ENCODE measurements at places on chromosomes 5 and 9.

GRCh38 chr5:84028093-84028492 lies 307.4 kb upstream of the HAPLN1 start:
- no peak for DNase-seq

DNA sequence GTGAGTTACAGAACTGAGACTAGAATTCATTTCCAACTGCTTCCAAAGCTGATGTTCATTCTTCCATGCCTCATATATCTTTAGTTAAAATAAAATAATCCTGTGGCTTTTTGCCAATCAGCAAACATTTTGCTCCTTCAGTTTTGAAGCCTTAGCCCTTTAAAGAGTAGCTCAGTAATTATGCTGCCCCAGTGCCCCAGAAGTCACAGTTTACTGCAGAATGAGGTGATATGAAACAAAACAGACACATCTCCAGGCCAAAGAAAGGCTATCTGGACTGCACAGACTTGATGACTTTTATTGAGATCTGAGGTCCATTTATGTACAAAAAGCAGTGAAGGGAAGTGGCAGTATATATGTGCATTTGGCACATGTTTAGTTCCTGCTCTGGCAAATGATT lies 285.8 kb upstream of the ZNF462 start:
- no peak for DNase-seq

GRCh38 chr9:79524266-79524665 lies 47.5 kb upstream of the TLE4 start:
- DNase-seq: no peak

- no peak for DNase-seq
These were observed 1.1 kb upstream of the GPSM1 start for GRCh38 chr9:136326061-136326760.

DNA sequence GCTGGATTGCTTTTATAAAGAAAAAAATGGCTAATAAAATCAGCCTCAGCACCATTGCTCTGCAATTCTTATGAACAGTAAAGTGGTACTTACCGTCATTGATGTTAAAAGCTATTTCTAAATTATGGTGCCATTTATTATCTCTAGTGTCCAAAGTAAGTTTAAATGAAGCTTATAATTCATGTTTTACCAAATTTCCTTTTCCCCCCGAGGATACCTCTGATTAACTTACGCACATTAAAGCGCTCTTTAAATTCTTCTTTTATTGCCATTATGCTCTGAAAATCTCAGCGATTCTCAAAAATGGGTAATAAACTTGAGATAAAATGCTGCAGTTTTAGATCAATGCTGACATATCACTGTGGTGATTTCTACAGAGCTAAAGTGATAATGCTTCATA lies 13.5 kb downstream of the TLX3 start:
- no peak for DNase-seq

DNA sequence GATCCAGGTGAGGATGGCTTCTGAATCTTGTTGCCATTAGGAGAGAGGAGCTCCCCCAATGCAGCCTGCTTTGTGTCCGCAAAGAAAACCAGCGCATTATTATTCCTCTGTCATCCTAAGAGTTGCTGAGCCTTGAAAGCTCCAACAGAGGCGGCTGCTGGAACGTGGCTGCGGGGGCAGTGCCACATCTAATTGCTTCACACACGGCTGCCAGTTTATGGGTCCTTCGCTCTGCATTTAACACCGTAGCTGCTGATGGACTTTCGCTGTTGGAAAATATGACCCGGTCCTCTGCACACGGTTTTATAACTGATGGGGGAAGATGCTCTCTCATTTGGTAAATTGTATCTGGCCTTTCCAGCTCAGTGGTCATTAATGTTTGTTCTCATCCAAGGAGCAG lies 38.0 kb downstream of the ZNF622 start:
- peak; percentile 56 for DNase-seq

DNA sequence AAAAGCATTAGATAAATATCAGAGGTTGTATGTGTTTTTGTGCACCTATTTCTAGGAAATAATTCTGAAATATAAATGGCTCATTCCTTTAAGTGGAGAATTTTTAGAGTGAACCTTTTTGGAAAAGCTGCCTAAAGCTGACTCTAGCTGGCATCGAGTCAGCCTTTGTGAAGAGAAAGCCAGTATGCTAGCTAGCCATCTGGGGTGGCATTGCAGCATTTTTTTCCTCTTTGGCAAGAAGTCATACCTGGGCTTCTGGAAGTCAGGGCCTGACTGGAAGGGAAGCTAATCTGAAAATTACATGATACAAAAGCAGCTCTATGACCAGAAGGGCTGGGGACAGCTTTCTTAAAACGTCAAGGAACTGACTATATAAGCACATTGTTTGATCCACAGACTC lies 19.7 kb downstream of the ANP32B start:
- DNase-seq: no peak

- no peak for DNase-seq
These were observed 3.1 kb upstream of the GNPDA1 start for GRCh38 chr5:142015781-142016533.

DNA sequence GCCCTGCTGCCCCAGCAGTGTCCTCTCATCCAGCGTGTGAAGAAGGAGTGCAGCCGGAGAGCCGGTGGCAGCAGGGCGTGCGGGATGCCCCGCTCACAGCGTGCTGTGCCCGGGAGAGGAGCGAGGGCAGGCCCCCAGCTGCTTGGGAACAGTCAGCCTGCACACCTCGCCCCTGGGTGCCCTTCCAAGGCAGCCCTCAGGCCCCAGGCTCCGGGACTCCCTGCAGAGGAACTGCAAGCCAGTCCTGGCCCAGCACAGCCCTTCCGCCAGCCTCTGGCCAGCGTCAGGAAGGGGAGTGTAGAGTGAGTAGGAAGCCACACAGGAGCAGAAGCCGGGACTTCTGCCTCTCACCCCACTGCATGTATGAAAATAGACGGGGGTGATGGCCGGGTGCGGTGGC lies 43.5 kb downstream of the ADAMTS2 start:
- no peak for DNase-seq

DNA sequence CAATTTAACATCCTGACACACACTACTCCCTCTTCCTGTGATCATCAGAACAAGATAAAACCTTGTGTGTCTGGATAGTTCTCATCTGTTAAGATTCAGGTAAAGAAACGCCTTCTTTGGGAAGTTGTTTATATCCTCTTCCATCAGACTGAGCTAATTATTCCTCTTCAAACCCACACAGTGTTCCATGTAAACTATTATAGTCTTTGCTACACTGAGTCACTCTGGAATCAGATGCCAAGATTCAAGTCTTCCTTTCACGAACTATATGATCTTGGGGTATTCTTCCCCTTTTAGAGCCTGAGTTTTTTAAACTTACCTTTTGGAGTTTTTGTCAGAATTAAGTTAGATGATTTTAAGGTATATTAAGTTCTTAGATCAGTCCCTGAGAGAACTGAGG lies 2.0 kb downstream of the OR1J1 start:
- DNase-seq: no peak

DNA sequence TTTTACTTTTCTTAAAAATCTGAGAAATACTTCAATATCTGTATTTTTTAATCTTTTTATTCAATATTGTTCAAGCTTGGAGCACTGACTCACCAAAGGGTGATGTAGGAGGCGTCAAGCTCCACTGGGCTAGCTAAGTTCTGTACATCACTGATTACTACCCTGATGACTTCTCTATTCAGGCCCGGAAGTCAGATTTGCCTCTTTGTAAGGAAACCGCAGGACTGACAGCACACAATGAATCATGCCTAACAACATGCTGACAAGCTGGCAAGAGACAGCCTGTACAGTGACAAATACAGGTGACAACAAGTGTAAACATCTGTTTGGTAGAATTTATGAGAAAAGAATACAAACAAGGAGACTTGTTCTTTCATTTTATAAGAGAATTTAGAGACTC lies 627.9 kb upstream of the RORB start:
- DNase-seq: peak; percentile 12

DNA sequence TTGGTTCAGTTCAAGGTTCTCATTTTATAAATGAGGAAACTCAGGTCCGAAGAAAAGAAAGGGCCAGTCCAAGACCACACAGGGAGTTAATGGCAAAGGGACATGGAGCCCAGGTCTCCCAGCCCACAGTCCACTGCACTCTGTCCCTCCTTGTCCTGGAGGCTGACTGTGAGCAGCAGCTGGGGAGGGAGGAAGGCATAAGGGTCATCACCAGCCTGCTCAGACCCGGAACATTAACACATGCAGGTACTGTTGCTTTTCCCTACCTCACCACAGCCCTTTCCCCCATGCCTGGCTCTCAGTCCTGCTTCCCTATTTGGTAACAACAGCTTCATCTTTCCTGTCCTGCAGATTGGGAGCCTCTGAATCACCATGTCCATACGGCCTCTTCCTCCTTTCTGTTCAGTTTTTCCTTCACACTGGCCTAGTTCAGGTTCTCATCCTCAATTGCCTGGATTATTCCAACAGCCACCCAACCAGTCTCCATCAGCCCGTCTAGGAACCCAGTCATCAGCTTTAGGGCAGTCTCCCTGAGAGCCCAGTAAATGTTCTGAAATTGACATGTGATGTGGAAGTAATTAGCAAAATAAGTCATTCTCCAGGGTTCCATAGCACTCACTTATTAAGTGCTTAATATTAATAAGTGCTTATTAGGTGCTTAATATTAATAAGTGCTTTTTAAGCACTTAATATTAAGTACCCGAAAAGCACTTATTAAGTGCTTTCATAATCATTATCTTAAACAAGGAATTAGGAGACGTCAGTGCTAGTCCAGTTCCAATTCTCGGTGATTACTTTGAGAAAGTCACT lies 4.3 kb downstream of the GPX3 start:
- no peak for DNase-seq

- DNase-seq: no peak
These were observed 500 bp upstream of the CREBRF start for GRCh38 chr5:173055722-173055982.

- DNase-seq: no peak
These were observed 647.1 kb upstream of the KLF4 start for GRCh38 chr9:108136656-108137055.

GRCh38 chr9:73183917-73184861 lies 32.5 kb downstream of the ANXA1 start:
- no peak for DNase-seq

DNA sequence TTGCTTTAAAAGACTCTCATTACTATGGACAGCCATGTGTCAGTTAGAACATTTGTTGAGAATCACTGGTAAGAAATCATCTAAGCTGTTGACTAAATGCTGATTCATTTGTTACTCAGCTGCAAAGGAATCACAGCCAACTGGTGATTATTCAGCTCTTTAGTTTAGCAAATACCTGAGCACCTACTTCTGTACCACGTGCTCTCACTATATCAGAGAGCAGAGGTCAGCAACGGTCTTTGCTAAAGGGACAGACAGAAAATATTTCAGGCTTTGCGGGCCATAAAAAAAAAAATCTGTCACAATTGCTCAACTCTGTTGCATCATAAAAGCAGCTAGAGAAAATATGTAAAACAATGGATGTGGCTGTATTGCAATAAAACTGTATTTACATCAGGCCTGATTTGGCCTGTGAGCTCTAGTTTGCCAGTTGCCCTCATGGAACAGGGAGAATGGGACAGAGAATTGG lies 377.6 kb downstream of the DNAH5 start:
- no peak for DNase-seq

- DNase-seq: no peak
These were observed 17.9 kb upstream of the POC5 start for GRCh38 chr5:75734913-75735789.

- DNase-seq: no peak
These were observed at the start of gene DMRT3 for GRCh38 chr9:976258-976942. Gene DMRT3, plus strand, starts transcription at chr9:976655. Its CDS starts 347 bp downstream, at chr9:977002.

- no peak for DNase-seq
These were observed 102.2 kb downstream of the MEGF10 start for GRCh38 chr5:127392762-127393161.

DNA sequence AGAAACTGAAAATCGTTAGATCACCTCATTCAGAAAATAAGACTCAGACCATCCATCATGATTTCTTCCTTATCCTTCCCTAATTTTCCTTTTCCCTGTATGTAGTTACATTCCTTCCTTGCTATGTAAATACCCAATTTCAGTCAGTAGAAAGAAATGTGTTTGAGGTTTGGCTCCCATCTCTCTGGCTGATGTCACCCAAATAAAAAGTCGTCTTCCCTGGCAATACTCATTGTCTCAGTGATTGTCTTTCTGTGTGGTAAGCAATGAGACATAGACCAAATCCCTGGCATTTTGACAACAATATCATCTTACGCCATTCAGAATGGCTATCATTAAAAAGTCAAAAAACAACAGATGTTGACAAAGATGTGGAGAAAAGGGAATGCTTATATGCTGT lies 303.9 kb upstream of the EDIL3 start:
- DNase-seq: no peak

DNA sequence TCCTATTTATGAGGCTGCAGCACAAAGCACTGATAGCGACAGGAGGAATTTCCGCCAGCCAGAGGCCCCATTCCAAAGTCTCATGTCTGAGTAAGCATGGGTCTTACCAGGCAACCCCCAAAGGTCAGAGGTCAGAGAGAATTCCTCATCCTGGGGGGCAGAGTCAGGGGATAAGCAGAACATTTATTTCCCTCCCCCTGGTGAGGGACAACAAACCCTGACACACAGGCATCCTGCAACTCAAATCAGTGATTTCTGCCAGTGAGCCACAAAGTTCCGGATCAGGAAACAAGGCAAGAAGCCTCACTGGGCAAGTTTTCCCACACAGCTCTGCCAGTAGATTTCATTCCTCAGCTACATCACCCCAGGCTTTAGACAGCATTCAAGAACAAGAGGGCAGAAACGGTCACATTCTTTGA lies 37.0 kb downstream of the ADAMTS12 start:
- DNase-seq: peak; percentile 53

- DNase-seq: no peak
These were observed 18.1 kb upstream of the SMAD5 start for GRCh38 chr5:136114414-136115125.

GRCh38 chr5:158884827-158885518 lies 214.7 kb downstream of the EBF1 start:
- DNase-seq: no peak

- DNase-seq: no peak
These were observed 44.9 kb upstream of the ZNF366 start for GRCh38 chr5:72552041-72552557.

DNA sequence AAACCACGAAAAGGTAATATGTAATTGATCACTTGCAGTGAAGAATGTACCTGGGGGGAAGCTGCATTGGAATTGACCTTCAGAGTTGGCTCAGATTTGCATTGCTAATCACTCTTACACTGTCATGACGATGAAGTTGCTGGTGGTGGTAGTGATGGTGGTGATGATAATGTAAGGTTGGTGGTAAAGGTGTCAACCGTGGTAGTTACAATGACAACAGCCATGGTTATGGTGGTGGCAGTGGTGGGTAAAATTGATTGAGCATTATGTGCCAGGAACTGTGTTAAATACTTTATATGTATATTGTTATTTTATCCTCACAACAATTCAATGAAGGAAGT lies 282.4 kb downstream of the NR3C1 start:
- no peak for DNase-seq

- no peak for DNase-seq
These were observed 23.7 kb upstream of the PTGES start for GRCh38 chr9:129776566-129776937.

All from right renal pelvis (tissue), 4 donors.